ENCODE measurements at places on chromosomes 7 and 10.
A peak's percentile ranks its signal among the peaks of the same experiment; 100 is the strongest.

DNA sequence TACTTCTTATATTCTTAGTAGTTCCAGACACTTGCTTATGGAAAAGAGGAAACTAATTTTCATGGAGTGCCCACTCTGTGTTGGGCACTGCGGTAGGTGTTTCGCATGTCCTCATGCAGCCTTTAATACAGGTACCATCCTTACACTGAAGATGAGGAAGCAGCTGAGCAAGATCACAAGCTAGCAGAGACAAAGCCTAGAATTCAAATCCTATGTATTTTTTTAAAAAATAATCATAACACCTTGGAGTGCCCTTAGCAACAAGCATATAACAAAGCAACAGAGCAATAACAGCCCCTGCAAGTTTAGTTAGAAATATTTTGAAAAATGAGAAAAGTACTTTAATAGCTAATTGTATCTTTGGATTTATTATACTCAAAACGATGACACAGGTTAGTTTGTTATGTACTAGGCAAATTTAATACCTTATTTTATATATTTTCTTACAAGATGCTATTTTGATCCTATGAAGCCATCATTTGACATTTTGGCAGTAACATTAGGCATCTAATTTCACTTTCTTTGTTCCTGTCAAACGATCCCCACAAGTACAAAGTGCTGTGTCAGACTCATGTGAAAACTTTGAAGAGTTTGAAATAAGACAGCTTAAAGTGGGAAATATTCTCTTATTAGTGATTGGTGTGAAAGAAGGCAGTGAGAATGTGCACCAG is 245.8 kb downstream of the CDK14 start:
- DNase-seq = no peak

DNA sequence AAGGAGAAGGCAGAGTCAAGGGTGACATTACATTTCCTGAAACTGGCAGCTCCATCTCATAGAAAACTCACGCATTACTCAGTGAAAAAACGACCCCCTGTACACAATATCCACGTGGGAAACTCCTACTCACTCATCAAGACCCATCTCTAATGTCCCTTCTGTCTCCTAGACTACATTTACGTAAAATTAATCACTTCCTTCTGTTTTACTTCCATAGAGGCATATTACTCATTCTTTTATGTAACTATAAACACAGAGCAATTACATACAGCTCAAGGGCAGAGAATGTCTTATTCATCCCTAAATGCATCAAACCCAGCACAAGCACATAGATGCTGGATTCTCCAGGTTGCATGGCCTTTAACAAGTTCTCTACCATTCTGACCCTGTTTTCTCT is 281.8 kb downstream of the KCNMA1 start:
- no peak for DNase-seq

GRCh38 chr10:78815702-78816334 is 252.9 kb upstream of the ZMIZ1 start:
- DNase-seq = no peak

GRCh38 chr7:101138213-101138870 is 11.4 kb downstream of the SERPINE1 start:
- DNase-seq = peak; percentile 95

GRCh38 chr7:12434012-12434642 is 30.5 kb upstream of the VWDE start:
- peak; percentile 4 for DNase-seq

DNA sequence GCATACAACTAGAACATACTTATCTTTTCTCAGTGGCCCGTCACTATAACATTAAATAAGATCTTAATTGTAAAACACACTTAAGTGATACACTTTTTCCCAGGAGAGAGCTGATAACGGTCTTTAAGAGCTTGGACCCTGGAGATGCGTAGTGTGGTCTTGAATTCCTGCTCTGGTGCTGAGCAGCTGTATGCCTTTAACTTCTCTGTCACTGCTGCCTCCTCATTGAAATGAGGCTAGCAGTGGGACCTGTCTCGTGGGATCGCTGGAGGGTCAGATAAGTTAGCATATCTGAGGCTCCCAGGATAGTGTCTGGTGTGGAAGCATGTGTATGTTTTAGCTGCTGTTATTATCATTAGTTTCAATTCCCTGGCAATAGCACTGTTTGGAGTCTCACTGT is 194.9 kb downstream of the SDK1 start:
- DNase-seq = no peak

- no peak for DNase-seq
Observed at GRCh38 chr7:71835056-71835455, 577.1 kb downstream of the CALN1 start.

DNA sequence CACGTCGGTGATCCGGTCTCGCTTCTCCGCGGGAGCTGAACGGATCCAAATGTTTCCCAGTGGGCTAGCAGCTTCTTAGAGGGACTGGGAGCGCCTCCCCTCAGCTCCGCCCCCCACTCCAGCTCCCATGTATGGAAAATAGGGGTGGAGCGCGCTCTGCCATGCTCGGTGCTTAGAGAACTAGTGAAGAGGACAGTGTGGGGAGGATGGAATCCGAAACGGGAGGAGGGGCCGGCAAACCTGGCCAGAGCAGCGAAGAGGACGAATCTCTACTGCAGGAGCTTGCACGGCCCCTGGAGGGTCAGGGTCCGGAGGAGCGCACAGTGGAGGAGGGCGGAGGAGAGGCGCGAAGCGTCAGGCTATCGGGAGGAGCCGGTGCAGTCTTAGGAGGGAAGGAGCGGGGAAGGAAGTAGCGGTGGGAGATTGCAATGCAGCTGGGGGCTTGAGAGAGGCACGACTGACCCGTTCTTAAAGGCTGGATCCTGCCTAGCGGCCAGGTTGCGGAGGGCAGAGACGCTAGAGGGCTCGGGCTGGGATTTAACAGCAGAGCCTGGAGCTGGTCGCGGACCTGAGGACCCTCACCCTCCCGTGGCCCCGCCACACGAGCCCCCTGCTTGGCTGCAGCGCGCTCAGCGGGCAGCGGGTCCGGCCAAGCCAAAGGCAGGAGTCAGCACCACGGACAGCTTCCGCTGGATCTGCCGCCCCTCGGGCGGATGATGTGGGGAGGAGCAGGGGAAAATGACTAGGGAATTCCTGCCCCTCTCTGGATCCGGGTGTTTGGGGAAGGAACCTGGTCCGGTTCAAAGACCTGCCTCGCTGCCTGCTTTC is at the start of gene PRLHR:
Gene PRLHR (minus strand): TSS at position 51 of the 828 bp plus-strand sequence. CDS start 404 bp downstream, outside the sequence.
- peak; percentile 12 for DNase-seq

DNA sequence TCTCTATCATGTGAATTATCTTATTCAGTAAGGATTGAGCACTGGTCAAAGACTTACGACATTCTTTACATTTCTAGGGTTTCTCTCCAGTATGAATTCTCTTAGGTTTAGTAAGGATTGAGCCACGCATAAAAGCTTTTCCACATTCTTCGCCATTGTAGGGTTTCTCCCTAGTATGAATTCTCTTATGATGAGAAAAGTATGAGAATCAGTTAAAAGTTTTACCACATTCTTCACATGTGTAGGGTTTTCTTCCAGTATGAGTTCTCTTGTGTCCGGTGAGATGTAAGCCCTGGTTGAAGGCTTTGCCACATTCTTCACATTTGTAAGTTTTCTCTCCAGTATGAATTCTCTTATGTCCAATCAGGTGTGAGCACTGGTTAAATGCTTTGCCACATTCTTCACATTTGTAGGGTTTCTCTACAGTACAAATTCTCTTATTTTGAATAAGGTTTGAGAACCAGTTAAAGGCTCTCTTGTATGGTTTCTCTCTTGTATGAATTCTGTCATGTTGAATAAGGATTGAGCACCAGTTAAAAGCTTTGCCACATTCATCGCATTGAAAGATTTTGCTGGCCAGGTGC is 445.9 kb downstream of the ZNF479 start:
- DNase-seq = no peak

DNA sequence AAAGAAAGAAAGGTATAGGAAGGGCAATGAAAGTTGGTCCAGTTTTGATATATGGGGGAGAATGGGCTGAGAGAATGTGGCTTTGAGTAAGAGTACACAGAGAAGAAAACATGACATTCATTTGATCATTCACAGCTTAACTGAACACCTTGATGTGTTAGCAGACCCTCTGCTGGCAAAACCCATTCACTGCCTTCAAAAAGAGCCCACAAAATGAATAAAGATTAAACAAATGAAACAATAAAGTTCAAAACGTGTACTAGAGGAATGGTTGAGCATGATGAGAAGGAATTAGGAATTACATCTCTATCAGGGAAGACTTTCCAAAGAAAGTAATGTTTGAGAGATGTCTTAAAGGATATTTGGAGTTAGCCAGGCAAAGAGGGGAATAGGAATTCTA is 2.1 kb downstream of the WEE2 start:
- DNase-seq = no peak

DNA sequence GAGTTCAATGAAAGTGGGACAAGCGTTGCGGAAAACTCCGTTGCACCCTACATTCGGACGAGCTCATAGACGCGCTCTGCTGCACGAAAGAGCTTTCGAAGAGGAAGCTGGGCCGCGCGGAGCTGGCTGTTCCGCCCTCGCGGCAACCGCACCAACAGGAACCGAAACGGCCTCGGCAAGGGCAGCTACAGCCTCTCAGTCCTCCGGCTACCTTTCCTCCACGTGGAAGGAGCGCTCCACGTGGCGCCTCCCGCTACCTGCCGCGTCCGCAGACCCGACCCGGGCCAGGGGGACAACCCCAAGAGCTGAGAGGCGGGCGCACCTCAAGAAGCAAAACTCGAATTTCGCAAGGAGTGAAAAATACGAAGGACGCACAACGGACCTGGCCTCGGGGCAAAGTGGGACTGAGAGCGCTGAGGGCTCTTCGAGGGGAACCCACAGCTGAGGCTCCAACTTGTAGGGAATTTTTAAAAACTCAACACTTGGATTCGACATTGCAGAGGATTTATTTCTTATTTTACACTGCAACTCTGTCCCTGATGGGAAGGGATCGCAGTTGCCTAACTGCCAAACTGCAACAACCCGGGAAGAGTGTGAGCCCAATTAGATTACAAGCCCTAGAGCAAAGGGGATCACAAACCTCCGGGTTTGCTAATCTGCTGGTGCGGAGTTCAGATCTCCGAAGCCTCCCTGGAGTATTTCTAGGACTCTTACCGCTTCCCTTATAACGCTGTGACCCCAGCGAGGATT is 1.4 kb downstream of the HPSE2 start:
- peak; percentile 41 for DNase-seq

GRCh38 chr7:29956487-29956836 is 33.1 kb downstream of the SCRN1 start:
- no peak for DNase-seq

DNA sequence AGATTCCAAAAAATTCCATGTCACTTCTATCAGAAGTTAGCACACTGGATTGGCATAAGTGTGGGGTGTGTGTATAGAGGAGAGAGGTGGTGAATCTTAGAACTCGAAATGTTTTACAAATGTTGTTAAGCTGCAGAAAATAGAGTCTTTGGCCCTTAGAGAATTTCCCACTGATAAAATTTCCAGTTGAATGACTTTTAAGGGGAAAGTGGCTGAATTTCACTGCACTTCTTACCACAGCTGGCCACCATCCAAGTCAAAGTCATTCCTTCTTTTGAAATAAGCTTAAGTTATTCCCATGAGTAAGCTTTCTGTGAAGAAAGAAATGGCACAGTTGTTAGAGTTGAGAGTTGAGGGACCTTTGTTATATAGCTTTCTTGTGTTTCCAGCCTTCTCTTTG is 13.9 kb downstream of the VCL start:
- DNase-seq = peak; percentile 32

DNA sequence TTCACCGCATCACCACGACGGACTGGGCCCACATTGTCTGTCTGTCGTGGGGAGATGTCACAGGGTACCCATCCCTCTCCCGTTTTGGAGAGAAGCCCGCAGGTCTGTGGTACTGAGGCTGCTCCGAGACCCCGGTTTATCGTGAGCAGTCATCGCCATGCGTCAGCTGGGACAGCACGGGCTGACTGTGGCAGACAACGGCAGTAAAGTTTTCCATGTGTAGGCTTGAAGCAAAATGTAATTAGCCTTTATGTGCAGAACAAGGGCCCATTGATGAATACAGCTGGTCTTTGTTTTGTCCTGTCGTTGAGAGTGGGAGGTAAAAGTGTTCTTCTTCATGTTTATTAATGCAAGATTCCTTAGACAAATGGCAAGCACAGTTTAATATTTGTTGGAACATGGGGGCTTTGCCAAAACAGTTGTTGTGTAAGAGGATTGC is 167.4 kb upstream of the SH2B2 start:
- DNase-seq = no peak

DNA sequence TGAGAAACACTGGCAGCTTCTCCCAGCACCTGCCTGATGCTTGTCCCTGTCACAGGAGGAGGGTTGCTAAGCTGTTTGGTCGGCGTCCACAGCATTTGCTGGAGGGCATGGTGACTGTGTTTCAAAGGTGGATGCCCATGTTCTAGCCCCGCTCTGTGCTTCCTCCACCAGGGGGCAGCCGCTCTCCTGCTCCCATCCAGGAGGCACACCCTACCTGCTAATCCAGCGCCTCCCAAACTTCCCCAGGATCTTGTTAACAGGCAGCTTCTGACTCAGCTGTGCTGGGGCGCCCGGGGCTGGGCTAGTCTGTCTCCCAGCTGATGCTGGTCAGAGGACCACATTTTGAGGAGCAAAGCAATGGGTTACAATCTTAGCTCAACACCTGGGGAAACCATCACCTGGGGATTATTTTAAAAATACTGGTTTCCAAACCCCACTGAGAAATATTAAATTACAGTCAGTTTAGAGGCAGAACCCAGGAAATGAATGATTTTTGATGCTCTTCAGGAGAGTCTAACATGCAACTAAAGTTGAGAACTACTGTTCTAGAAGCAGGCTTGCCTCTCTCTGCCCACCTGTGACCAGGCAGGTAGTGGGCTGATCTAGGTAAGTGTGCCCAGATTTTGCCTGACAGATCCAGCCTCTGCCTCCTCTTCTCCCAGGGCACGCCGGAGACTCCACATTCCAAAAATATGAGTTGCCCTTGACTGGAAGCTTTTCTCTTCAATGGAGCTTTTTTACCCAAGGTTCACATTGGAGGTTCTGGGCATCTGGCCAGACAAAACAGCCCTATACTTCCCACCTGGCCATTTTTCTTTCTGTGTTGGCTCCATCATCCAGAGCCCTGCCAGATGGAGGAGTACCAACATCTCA is 92.7 kb upstream of the GPR26 start:
- DNase-seq = peak; percentile 29

DNA sequence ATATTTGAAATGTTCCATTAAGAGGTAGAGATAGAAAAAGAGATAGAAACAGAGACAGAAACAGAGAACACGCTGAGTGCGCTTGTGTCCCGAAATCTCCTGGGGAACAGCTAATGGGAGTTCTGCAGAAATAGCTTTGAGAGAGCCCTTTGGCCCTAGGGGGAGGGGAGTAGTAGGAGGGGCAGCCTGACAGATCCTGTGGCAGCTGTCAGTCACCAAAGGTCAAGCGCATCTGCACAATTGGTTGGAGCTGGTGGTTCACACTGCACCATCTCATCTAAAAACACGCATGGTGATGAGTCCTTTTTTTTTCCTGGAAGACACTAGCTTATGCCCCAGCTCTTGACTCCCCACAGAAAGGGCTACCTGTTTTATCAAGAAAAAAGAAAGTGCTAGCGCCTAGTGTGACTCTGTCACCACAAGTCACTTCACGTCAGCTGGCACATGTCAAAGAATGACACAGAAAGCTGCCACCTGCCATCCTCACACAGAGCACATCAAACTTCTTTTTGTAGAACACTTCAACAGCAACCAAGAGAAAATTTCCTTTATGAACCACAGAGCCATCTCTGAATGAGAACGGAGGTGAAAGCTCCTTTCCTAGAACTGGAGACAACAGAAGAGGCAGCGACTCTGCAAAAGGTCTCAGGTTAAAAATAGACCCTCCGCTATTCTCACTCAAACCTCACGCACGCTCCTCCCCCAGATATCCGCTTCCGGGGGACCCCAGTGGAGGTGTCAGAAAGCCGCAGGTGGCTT is 125.7 kb downstream of the GFRA1 start:
- no peak for DNase-seq

Data from hematopoietic multipotent progenitor cell treated with erythropoietin and hydrocortisone succinate and interleukin-3 and kit ligand, for 8 days (in vitro differentiated cells).